Stimulated activated CD4-positive, alpha-beta T cell treated with anti-CD3 and anti-CD28 coated beads, Interleukin-1b, Interleukin-23, amount 100 ng/mL, for 4 hours (primary cell): ENCODE measurements at places on chromosomes 3 and 15.

- no peak for DNase-seq
Observed at GRCh38 chr3:152455989-152456388, 187.3 kb downstream of the MBNL1 start.

DNA sequence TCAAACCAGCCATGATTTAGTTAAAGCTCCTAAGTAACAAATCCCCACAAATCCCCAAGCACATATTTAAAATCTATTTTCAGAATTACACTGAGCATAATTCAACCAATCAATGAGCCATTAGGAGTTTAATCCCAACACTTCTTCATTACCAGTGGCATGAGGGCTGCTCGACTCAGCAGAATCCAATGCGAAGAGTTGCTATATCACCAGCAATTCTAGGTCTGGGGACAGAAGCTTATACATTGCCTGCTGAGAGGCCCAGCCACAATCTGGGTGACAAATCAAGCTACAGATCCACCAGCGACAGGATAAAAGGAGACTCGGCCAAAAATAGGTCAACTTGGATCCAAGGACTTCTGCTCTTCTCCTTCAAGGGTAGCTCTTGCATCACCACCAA is 238.8 kb downstream of the NTRK3 start:
- DNase-seq = no peak

DNA sequence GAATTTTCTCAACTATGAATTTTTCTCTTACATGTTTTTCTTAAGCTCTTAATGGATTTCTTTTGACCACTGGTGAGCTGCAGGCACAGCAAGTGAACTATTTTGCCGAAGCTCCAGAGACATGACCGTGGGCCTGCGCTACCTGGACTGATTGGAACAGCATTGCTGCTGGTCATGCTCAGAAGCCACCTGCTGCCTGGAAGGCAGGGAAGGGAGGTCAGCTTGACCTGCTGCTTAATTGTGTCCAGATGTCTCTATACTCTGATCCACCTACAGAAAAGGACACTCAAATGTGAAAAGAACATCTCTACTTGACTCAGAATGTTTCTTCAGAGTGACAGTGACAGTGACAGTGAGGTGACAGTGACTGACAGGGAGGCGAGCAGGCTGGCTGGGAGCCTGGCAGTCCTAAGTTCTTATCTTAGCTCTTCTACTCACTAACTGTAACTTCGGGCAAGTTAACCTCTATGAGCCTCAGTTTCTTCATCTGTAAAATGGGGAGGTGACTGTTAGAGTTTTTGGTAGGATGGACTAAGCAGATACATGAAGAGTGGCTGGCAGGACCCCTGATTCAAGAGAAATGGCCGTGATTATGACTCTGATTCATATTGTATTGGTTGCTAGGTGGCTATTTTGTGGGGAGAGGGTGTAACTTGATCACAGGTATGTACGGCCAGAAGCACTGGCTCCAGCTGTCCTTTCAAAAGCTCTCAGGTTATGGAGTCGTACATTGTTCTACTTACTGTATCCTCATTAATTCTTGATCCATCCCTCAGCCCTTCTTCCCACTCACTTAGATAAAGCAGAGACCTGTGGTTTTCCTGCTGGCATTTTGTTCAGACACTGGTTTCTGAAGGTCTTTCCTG is 54.8 kb upstream of the DLG1 start:
- DNase-seq = no peak

GRCh38 chr3:52280050-52280461 is 1.6 kb upstream of the WDR82 start:
- DNase-seq = no peak

- DNase-seq = no peak
Observed at GRCh38 chr15:33149919-33150318, 44.6 kb downstream of the FMN1 start.

GRCh38 chr3:134441821-134442220 is 44.0 kb downstream of the ANAPC13 start:
- no peak for DNase-seq

DNA sequence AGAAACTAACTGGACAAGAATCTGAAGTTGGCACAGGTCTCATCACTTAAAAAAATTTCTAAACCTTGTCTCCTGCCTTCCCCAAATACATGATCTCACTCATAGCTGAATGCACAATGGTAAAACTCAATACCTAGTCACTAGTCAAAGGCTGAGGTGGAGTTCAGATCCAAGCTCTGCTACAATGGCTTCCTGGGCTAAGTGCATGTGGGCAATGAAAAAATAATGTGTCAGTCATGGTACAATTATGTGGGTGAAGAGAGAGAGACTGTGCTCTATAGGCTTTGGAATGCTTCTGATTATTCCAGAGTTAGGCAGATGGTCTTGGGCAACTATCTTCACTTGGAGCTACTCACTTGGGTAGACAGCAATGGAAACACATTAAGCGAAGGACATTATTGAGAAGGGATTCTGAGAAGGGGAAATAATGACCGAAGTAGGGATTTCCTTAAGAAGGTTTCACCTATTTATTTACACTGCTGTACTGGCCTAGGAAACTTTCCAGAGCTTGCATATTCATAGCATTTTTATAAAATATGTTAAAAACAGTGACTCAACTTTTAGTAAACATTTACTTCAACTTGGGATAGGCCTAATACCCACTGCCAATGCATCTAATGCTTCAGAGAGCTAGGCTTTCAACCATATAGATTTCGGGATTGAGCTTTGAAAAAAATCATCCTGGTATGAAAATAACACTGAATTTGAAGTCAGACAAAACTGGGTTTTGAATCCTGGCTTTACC is 58.7 kb upstream of the PLXND1 start:
- DNase-seq = no peak

- DNase-seq = no peak
Observed at GRCh38 chr3:87320756-87321626, 44.6 kb upstream of the POU1F1 start.

- no peak for DNase-seq
Observed at GRCh38 chr15:40992825-40993224, 39.6 kb downstream of the CHAC1 start.

DNA sequence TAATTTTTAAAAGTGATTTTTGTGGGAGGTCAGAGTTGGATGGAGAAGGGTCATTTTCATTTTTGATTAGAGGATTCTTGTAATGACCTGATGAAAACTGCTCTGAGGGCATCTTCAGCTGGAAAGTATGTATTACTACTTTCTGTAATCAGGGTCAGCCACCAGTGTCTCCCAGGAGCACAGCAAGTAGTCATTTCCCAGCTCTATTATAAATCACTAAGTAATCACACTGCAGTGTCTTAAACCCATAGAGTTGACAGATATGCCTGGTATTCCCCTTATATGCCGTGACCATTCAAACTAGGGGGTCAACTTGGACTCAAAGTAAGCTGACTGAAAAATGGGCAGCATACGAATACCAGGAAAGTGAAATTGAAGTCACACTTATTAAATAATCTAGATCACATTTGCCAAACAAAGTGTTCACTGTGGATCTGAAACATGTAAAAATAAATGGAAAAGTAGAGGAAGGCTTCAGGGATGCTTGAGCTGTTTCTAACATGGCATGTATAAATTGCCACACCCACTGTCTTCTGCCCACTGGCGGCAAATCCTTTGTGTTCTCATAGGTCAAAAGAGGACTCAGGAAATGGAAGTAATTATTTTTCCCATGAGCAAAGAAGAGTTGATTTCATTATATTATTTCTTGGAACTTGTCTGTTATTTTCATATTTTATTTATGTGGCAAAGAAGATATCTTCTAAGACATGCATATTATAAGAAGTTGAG is 105.7 kb downstream of the MBNL1 start:
- no peak for DNase-seq

- no peak for DNase-seq
Observed at GRCh38 chr3:125694761-125695294, 99.5 kb upstream of the OSBPL11 start.
